Prostate gland (tissue), 2 donors: ENCODE measurements at places on chromosomes 16 and 17. TPM values are rescaled to one million over a fixed set of nuclear protein-coding genes. Genes with fewer than 3 reads are reported as not detected.

- DNase-seq, result no peak
Observed at GRCh38 chr17:73272906-73273218, 11.2 kb upstream of the CPSF4L start.

- no peak for DNase-seq
Observed at GRCh38 chr16:79587897-79588296, 12.6 kb downstream of the MAF start.

- DNase-seq, result no peak
Observed at GRCh38 chr16:31181102-31181830, 1.3 kb downstream of the FUS start.

DNA sequence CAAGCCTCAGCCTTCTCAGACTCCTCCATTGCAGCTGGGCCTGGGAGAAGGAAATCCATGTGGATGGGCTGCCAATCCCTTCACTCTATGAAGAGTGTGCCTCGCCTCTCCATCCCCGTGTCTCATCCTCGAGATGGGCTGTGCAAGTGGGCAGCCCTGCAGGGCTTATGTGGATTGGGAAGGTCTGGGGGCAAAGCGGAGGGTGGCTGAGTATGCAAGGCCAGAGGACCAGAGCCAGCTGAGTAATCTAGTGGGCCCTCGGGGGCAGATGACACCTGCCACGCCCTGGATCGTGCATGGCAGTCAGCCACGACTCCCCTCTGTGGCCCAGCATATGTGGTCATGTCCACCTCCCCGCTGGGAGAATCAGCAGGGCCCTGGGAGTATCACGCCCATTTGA lies 78.9 kb downstream of the IRX5 start:
- DNase-seq, result no peak

DNA sequence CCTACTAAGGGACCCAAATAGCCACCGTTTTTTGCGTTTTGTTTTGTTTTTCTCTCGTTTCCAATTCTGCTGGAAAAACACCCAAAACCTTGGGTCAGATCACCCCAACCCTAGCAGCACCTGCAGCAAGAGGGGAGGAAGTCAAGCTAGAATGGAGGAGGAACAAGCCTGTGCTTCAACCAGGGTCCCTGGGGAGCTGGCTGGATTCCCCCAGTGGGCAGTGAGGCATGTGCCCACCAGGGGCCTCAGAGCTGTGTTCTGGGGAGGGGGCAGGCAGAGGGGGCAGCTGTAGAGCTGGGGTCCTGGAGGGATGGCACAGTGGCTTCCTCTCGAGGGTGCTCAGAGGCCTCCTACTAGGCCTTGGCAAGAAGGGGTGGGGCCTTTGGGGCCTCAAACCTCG lies 6.5 kb downstream of the CD79B start:
- DNase-seq, result no peak

DNA sequence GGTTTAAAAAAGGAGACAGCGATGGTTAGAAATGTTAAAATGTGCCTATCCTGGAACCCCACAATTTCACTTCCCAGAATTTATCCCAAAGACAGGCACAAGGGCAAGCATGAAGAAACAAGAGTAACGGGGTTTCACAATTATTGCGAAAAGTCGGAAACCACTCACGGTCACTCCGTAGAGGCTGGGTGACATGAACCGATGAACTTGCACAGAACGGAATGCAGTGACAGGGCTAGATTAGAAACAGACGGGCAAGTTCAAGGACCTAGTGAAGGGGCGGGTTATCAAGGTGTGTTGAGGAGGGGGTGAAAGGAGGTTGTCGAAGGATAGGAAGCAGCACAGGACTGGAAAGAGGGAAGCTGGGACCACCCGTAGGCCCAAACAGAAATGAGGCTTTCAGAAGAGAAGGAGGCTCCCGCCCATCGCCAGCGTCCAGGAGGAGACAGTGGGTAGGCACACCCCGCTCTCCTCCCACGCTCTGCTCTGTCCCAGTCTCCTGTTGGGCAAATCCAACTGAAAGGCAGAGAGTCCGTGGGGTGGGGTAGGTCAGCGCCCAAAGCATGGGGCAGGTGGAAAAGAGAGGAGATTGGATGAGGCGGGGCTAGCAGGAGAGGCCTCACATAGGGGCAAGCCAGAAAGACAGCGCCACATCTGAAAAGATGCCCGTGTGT lies 47.4 kb upstream of the JPH3 start:
- no peak for DNase-seq

DNA sequence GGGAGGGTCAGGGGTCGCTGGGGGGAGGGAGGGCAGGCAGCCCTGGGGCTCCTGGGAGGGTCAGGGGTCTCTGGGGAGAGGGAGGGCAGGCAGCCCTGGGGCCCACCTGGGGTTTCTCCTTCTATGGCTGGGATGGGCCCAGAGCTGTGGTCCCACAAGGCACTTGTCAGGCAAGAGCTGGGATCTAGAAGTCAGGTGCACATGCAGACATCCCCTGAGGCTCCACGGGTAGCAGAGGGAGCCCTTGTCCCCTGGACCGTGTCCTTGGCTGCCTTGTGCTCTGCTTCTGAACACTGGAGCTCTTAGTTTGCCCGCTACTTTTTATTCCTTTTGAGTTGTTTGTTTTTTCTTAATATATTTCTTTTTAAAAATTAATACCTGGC lies 1.8 kb downstream of the TUBB3 start:
- no peak for DNase-seq

DNA sequence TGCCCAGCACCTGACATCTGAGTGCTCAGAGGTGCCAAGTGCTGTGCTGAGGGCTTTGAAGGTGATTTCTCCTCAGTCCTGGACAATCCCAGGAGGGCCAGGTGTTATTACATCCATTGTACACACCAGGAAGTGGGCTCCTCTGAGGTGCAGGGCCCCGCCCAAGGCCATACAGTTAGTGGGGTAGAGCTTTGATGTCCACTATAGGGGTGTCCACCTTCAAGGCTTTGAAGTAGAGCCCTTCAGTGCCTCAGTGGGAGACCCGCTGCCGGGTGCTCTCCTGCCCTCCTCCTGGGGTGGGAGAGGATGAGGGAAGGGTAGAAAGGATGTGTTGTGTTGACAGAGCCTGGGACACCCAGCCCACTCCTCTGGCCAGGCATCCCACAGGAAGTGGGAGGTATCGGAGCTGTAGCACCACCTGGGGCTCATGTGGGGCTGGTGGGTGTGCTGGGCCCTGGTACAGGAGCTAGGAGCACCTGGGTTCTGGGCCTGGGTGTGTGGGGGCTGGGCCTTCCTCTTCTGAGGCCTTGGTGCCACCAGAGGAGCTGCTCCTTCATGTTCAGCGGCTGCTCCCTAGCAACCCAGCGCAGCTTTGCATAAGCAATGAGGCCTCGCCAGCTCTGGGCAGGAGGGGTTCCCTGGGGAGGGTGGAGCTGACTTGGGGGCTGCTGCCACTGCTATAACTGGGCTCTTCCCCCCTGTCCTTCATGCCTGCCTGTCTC lies 7.4 kb downstream of the LASP1 start:
- no peak for DNase-seq

Gene BPTF
- total RNA-seq, result 138 TPM
